ENCODE measurements at places on chromosomes 13 and 19.
A peak's percentile ranks its signal among the peaks of the same experiment; 100 is the strongest.

GRCh38 chr19:35389192-35389861 lies 18.5 kb downstream of the GPR42 start:
- DNase-seq = no peak

DNA sequence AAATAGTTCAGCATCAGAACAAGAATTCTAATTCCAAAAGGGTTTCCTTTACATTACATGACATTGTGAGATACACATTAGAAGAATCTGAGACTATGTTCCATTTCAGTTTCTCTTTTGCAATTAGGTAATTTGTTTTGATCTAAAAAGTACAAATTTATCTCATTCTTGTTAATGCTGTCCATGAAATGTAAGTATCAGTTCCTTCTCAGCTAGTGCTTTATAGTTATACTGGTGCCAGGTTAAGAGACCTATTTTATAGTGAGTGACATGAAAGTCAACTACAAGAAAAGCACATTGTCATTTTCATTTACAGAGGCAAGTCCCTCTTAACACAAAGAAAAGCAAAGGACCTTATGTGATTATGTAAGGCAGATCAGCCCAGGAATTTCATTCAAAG lies 43.9 kb downstream of the RCBTB2 start:
- DNase-seq = no peak

DNA sequence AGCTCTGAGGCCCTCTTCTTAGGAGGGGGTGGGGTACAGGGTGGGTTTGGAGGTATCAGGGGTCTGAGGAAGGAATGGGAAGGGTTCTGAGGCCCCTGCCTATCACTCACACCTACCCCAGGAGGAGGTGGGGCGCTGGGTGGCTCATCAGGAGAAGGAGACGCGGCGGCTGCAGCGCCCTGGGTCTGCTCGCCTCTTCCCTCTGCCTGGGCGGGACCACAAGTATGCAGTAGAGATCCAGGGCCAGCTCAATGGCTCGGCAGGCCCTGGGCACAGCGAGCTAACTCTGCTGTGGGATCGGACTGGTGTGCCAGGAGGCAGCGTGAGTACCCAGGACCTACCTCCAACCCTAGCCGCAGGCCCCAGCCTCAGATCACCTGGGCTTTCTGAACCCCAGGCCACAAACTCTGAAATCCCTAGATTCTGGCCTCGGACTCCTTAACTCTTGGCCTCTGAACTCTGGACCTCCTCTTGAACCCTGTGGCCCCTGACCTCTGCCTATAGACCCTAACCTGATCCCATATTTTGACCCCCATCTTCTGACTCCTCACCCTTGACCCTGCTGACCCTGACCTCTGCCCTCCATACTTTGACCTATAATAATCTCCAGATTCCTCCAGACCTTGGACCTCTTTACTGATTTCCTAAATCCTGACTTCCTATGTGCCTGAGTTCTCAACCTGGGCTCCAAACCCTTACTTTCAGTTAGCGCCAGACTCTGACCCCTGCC lies 24.1 kb downstream of the MEGF8 start:
- no peak for DNase-seq

DNA sequence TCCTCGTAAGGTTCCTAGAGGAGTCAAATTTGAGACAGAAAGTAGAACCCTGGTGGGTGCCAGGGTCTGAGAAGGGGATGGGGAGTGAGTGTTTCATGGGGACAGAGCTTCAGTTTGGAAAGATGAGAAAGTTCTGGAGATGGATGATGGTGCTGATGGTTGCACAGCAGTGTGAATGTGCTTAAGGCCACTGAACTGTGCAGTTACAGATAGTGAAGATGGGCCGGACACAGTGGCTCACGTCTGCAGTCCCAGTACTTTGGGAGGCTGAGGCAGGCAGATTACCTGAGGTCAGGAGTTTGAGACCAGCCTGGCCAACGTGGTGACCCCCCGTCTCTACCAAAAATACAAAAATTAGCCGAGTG lies 917 bp downstream of the SPC24 start:
- DNase-seq = no peak

GRCh38 chr13:72839831-72840426 lies 58.0 kb downstream of the PIBF1 start:
- peak; percentile 4 for DNase-seq

- DNase-seq = no peak
These were observed 1628.2 kb upstream of the SLC10A2 start for GRCh38 chr13:104694397-104694796.

GRCh38 chr19:29714371-29714952 lies 599 bp downstream of the C19orf12 start:
- DNase-seq = no peak

GRCh38 chr13:72295153-72295552 lies 428.1 kb upstream of the DACH1 start:
- DNase-seq = no peak

GRCh38 chr19:18493440-18494266 lies 28.2 kb downstream of the ELL start:
- no peak for DNase-seq

DNA sequence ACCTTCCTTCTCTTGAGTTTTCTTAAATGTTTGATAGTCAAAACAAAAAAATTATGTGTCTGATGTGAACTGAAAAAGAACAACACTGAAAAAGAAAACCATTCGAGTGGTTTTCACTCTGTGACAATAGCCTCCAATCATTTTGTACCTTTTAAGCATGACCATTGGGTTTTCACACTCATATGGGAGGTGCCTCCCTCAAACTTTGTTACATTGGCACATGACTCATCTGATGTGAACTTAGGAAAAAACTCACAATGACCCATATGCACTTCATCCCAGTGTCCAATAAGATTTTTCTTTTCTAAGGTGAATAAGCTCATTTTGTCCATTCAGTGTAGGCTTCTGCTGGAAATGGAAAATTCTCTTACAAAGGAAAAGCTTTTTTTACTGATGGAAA lies 66.6 kb upstream of the XPO4 start:
- DNase-seq = no peak

GRCh38 chr13:69243366-69243765 lies 864.3 kb upstream of the ATXN8OS start:
- DNase-seq = no peak

GRCh38 chr13:113273851-113274590 lies 23.0 kb upstream of the LAMP1 start:
- no peak for DNase-seq

- no peak for DNase-seq
These were observed 695 bp downstream of the BST2 start for GRCh38 chr19:17404621-17405249.

GRCh38 chr19:55265173-55265572 lies 6.4 kb upstream of the PPP6R1 start:
- DNase-seq = no peak

Measured in globus pallidus (tissue), 1 donor.